Stimulated activated CD8-positive, alpha-beta memory T cell treated with anti-CD3 and anti-CD28 coated beads, Interleukin-4, amount 100 ng/mL, for 1 hour (primary cell): ENCODE measurements at places on chromosomes 1 and 21.

- no peak for DNase-seq
Measured at GRCh38 chr1:161089251-161089924, at the start of gene NECTIN4. TSS of gene NECTIN4 (minus strand) at chr1:161089558. CDS start at chr1:161089296, 262 bp downstream.

DNA sequence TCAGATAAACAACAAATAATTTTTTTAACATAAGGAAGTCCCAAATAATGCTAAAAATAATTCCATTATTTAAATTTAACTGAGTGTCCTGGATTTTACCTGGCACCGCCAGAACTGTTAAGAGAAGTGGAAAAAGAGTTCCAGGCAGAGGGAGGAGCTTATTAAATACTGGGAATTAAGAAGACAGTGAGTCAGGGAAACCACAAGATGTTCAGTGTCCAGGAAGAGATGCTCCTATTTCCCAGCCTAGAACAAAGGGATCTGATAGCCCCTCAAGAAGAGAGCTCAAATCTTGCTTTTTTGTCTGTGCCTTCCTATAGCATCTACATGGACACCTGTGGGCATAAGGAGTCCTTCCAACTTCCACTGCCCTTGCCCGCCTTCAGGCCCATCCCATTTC is 85.9 kb downstream of the PGM1 start:
- no peak for DNase-seq

GRCh38 chr1:225919906-225920305 is 4.1 kb downstream of the PYCR2 start:
- no peak for DNase-seq

DNA sequence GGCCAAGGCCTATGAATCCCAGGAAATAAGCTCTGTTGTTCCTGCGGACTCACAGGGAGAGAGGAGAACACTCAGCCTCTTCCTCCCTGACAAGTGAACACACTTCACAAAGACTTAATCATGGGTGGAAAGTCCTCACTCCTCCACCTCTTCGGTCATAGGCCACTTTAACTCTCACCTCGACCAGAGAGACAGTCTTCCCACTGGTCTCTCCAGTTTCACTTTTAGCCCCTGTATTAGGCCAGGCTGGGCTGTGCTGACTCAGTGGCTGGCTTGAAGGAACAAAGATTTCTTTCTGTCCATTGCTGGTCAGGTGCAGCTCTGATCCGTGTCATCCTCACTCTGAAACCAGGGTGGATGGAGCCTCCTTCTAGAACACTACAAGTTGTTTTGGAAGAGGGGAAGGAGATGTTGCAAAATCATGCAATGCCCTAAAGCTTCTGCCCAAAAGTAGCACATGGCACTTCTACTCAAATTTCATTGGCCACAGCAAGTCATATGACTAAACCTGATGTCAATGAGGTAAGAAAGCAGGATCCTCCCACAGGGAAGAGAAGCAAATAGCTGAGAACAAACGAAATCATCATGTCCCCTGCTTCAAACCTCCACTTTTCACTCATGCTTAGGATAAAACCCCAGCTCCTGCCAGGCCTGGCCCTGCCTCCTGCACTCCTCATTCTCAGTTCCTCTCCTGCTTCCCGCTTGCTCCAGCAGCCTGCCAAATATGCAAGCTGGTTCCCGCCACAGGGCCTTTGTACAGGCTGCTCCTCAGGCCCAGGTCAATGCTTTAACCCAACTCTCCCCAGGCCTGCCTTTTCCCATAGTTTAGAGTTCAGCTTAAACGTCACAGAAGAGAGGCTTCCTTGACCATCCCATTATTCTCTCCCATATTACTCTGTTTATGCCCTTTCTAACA is 150.5 kb upstream of the RUNX3 start:
- no peak for DNase-seq

DNA sequence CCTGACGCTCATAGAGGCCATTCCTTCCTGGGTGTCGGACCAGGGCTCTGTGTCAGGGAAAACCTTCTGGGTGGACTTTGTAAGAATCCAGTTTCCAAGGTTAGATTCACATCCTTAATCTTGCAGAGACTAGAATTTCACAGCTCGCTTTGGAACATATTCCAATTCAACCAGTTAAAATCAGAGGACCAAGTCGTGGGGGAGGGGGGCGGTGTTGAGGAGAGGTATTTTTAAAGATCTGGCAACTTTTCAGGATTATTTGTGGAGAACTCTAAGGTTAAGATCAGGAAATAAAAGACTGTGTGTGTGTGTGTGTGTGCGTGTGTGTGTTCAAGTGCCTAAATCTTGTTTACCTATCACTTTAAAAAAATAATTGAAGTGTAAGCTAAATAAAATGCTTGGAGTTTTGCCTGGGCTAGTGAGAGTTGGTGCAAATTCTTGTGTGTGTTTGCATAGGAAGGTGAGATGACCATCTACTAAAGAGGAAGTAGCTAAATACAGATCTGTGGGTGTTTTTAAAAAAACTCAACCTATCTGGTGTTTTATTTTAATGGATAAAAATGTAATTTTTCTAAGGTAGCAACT is 21.8 kb downstream of the TENT5C start:
- DNase-seq: no peak

DNA sequence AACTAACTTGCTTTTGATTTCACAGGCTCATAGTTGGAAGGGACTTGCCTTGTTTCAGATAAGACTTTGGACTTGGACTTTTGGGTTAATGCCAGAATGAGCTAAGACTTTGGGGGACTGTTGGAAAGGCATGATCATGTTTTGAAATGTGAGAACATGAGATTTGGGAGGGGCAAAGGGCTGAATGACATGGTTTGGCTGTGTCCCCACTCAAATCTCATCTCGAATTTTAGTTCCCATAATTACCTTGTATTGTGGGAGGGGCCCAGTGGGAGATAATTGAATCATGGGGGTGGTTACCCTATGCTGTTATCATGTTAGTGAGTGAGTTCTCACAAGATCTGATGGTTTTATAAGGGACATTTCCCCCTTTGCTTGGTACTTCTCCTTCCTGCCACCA is 222.1 kb downstream of the GRIK1 start:
- DNase-seq: no peak

DNA sequence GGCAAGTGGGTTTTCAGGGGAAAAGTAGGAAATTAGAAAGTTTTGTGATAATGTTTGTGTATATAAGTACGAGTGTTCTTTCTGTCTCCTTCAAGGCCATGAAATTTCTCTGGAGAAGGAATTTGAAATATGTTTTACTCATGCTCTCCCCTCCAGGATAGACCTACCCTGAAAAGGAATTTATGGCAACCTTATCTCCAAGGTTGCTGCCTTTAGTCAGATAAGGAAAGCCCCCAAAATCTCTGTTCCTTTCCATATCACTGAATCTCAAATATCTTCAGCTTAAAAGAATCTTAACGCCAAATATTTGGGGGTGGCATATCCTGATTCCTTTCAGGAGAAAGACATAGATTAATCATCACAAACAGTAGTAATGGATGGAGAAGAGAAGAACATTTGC is 499 bp upstream of the C4BPB start:
- no peak for DNase-seq

DNA sequence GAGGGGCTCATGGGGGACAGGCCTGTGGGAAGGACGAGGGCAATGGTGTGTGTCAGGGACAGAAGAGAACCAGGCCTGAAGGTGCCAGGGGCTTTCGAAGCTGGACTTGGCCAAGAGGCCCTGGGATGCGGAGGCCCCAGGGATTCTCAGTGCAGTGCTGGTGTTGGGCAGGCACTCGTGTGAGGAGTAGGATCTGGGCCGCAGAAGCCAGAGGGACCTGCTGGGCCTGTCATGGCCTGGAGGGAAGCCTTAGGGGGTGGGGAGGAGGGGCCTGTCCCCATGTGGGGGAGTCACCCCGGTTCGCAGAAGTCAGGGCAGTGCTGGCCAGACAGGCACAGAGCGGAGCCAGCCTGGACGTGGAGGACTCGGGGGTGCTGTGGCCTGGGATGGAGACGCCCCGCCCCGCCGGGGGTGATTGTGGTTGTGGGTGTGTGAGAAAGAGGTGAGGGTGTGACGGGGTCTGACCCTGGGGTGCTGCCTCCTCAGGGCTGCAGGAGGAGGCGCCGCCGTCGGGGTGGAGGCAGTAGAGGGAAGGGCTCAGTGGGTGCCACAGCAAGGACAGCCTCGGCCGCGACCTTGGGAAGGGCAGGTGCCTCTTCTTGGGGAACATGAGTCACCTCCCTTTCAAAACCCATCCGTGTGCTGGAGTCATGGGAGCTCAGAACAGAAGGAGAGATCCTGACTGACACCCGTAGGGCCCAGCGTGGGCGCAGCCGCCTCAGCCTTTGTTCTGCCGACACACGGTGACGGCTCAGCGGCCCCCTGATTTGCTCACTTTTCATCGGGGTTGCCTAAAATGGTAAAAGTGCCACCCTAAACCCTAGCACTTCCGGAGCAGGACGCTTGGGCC is 33.9 kb downstream of the FAAP20 start:
- no peak for DNase-seq

DNA sequence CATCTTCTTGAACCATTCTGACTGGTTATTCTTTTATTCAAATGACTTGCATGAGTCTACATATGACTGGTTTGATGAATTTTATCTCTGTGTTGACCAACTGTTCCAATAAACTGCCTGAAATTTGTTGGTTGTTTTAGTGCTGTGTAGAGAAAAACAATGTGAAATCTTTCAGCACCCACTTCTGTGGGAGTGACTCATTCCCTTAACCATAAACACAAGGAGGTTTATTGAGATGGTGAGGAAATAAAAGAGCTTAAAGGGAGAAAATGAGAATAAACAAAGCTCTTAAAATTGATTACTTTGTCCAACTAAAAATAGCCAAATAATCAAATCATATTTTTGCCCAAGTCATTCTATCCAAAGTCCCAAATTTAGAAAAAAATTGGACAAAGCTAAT is 341.1 kb downstream of the TGFB2 start:
- no peak for DNase-seq

- DNase-seq: no peak
Measured at GRCh38 chr1:193799948-193800690, 613.7 kb upstream of the B3GALT2 start.

DNA sequence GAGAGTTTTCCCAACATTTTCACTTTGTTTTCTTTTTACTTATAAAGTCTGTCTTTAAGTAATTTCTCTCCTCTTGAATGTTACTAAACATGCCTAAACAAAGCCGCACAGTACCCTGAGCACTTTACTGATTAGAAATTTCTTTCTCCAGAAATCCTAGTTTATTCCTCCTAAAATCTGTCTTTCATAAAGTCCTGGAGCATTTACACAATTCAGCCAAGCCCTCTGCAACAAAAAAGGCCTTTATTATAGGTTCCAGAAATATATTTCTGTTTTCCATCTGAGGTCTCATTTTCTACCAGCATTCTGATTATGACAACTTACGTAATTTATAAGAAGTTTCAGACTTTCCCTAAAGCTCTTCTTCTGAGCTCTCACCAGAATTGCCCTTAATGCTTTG is 549.5 kb upstream of the OLFM3 start:
- no peak for DNase-seq

- DNase-seq: no peak
Measured at GRCh38 chr1:33364565-33364918, 43.6 kb upstream of the A3GALT2 start.

DNA sequence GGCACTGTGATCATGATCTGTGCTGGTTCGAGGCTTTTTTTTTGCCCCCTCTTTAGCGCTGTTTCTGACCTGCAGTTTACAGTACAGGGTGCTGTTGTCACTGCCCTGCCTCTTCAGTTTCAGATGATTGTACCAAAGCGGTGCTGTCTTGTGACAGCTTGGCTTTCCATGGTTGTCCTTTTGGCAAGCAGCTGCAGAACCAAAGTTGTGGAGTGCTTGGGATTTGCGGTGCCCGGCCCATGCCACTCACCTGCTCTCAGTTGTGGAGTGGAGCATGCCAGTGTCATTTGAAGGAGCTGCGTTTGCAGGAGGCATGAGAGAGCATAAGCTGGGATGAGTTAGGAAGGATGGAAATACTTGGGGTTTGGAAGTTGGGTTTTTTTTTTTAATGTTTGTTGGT is 48.4 kb downstream of the DOP1B start:
- no peak for DNase-seq

DNA sequence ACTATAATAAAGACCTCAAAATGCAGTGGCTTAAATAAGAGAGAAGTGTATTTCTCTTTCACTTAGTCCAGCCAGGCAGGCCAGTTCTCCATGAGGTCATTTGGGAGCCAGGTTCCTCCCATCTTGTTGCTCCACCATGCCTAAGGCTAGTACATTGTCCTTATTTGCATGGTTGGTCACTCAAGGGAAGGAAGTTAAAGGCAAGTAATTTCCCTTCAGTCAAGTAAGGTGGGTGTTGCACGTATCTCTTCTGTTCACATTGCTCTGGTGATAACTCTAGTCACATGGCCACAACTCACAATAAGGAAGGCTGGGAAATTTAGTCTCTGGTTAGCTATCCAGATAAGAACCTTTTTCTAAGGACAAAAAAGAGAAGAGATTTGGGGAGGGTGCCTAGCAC is 27.2 kb upstream of the TADA1 start:
- DNase-seq: no peak

- no peak for DNase-seq
Measured at GRCh38 chr1:84008631-84009030, 9.7 kb upstream of the TTLL7 start.

GRCh38 chr1:31163866-31164265 is 75.8 kb downstream of the NKAIN1 start:
- DNase-seq: no peak

- no peak for DNase-seq
Measured at GRCh38 chr21:21860888-21861287, 862.7 kb downstream of the NCAM2 start.

DNA sequence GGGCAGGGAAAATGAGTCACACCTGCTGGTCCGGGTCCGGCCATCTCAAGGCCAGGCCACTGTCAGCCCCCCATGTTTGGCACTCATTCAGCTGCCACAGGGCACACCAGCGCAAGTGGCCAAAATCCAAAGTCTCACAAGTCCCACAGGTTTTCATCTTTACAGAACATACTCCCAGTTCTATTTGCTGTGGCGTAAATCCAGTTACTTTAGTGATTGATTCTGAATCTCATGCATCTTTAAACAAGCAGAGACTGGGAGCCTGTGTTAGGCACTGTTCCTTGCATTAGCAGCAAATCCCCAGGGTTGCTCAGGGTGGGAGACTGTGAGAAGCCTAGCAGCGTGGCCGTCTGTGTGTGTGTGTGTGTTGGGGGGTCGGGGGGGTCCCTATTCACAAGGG is 1.1 kb upstream of the SLC2A5 start:
- no peak for DNase-seq

DNA sequence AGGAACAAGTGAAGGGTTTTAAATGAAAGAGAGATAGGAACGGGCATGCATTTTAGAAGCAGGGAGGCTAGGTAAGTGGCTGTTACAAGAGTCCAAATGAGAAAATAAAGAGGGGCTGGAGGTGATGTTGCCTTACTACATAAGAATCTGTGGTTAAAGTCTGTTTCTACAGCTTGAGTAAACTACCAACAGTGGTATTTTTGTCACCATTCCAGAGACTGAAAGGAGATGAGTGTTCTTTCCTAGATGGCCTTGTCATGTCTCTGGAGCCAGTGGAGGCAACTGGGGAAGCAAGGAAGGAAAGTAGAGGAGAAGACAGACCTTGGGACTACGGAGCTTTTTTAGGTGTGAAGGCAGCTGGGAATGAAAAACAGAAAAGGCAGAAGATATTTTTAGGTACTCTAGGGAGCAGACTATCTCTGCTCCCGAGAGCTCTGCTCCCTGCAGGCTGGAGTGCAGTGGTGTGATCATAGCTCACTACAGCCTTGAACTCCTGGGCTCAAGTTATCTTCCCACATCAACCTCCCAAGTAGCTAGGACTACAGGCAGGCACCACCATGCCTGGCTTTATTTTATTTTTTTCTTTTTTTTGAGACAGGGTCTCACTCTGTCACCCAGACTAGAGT is 12.2 kb downstream of the HDAC1 start:
- DNase-seq: no peak
